ENCODE measurements at places on chromosomes 3 and 15.

GRCh38 chr3:185934767-185935464 is 2.9 kb downstream of the TRA2B start:
- no peak for DNase-seq

- no peak for DNase-seq
These were observed 19.6 kb upstream of the GPR156 start for GRCh38 chr3:120304616-120305015.

DNA sequence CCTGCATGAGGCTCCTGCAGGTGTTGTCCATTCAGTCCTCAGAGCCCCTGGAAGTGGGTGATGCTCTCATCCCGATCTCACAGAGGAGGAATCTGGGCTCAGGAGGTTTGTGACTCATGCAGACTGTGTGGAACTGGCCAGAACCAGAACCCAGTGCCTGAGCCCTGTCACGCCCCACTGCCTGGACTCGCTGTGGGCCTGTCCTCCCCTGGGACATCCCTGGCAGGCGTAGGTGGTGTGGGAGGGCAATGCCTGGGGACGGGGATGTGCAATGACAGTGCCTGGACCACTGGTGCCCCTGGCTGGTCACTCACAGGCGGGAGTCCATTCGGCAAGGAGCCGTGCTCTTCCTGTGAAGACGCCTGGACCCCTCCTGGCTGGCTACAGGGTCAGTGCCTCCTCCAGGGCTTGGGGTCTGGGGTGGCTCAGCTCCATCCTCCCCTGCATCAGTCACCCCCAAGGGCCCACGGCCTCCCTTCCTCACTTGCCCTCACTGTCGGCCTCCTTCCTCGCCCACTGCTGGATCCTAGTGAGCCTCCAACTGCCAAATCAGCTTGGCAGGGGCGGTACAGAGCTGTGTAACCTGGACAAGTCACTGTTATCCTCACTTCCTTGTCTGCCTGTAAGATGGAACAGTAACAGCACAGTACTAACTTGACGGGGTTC is 14.9 kb downstream of the PSTPIP1 start:
- DNase-seq: no peak

- DNase-seq: no peak
These were observed 67.0 kb upstream of the SMAD6 start for GRCh38 chr15:66635006-66635405.

DNA sequence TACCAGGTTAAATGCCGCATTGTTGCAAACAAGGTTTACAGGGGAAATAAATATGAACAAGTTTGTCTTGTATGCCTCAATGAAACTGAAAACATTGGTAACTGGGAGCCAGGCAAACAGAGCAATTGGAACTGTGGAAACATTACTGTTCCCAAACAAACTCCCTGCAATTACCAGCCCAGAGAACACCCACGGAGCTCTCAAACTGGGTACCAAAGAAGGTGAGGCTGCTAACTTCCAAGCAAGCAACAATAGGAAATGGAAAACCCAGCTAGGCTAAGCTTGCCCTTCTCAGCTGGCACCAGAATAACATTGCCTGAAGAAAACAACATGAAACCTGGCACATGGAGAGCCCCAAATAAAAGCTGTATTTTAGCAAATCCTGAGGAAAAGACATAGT is 218.9 kb upstream of the THRB start:
- no peak for DNase-seq

DNA sequence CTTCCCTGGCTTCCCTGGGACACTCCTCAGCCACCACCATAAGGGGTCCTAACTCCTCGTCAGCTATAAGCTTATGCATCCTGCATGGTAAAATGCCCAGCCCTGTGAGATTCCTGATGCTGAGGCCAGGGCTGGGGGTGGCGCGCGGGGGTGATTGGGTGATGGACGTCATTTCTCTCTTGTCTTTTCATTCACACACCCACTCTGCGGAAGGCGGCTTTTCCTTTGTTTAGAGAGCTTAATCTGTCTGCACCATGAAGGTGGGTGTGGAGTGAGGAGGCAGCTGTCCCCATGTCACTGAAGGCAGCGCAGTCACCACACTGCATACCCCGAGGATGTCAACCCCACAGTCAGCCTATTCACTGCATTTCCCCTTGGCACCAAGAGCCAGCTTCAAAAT is 110.0 kb upstream of the NSMCE3 start:
- no peak for DNase-seq
